ENCODE measurements at places on chromosomes 2 and 18.

- no peak for DNase-seq
These were observed 365.9 kb downstream of the CELF4 start for GRCh38 chr18:37199741-37200140.

- DNase-seq: no peak
These were observed 128.8 kb upstream of the MSH6 start for GRCh38 chr2:47653902-47654789.

GRCh38 chr2:133504566-133505505 is 63.4 kb downstream of the NCKAP5 start:
- no peak for DNase-seq

- DNase-seq: no peak
These were observed 69.7 kb upstream of the ALK start for GRCh38 chr2:29991086-29991485.

DNA sequence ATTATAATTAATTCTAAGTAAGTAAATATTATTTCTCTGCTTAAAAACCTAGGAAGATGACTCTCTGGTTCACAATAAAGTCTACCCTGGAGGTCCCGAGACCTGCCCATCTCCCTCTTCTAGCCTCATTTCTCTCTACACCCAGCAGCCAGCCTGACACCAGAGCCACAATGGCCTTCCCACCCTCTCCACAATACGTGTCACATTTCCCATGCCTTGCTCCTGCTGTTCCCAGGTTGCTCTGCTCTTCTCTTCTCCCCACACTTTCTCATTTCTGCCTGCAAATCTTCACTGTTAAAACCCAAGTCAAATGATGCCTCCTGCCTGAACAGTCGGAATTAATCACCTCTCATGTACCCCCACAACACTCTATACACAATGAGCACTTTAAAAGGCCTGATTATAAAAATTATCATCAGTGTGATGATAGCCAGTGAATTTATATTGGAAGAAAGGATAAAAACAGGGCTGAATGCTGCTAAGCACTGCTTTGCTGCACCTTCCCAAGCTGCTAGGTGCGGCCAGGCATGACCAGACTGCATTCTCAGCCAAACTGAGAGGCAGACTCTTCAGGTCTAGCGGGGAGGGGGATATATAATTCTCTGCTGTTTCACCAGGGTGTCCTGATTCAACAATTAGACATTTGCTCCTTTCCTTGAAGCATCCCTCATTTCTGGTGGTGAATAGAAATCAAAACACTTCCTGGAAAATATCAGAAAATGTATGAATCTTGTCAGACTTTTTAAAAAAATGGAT is 160.6 kb downstream of the DTNA start:
- DNase-seq: no peak

GRCh38 chr18:8548186-8548585 is 61.1 kb upstream of the RAB12 start:
- DNase-seq: no peak

- DNase-seq: peak; percentile 70
These were observed at the start of gene AMER3 for GRCh38 chr2:130755256-130756052. Gene AMER3 (plus strand): TSS chr2:130755540. CDS start chr2:130762073, 6,533 bp downstream.

DNA sequence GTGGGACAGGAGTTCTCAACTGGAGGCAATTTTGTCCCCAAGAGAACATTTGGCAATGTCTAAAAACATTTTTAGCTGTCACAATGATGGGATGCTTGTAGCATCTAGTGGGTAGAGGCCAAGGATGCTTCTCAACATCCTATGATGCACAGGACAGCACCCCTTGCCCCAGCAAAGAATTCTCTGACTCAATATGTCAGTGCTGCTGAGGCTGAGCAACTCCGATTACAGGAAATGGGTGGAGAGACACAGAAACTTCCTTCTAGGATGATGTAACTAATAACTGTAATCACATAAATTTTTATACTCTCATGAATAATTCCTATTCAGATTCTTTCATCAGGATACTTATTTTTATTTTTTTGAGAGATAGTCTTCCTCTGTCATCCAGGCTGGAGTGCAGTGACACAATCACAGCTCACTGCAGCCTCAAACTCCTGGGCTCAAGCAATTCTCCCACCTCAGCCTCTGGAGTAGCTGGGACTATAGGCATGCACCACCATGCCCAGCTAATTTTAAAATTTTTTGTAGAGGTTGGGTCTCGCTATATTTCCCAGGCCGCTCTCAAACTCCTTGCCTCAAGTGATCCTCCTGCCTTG is 120.3 kb upstream of the ACAA2 start:
- no peak for DNase-seq

- no peak for DNase-seq
These were observed 507.1 kb upstream of the TNP1 start for GRCh38 chr2:217366966-217367365.

GRCh38 chr2:189165656-189166380 is 13.7 kb downstream of the COL5A2 start:
- no peak for DNase-seq

GRCh38 chr2:46268196-46268595 is 29.0 kb upstream of the EPAS1 start:
- DNase-seq: no peak

- DNase-seq: no peak
These were observed 183.2 kb downstream of the ARHGAP15 start for GRCh38 chr2:143312441-143312840.

GRCh38 chr18:980586-980985 is 75.9 kb downstream of the ADCYAP1 start:
- DNase-seq: no peak

DNA sequence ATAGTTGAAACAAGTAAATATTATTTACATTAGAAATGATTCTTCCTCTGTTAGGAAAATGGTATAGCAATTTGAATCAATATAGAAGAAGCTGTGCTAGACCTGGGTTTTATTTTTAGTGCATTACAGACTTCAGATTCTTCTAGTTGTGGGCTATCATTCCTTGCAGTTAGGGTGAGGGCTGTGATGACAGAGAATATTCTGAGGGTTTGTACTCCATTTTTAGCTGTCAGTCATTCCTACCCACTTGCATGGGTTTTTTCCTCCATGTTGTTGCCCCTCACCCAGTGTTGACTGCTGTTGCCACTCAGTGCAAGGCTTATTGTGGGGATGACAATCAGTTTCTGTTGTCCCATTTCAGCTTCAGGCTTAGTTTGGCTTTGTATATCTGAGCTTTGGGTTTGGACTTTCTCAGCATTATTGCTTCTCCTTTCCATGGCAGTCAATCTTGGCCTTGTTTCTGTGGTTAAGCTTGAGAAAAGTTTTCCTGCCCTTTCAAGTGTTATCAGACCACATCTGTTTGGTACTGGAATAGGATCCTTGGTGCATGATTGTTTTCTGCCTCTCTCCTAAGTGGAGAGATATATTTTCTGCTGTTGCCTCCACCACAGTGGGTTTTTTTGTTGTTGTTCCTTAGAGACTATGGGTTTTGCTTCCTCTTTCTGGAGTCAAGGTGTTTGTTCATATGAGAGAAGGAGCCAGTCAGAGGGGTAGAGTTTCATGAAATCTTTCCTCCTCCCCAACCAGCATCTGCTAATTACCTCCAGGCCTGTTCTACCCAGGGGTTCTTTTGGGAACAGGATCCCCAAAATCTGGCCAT is 312.7 kb upstream of the CWC22 start:
- DNase-seq: no peak

- no peak for DNase-seq
These were observed 25.8 kb downstream of the PKP4 start for GRCh38 chr2:158482594-158482993.

GRCh38 chr2:85892216-85892944 is 3.6 kb upstream of the ST3GAL5 start:
- DNase-seq: no peak

- no peak for DNase-seq
These were observed 125.5 kb upstream of the SERTAD2 start for GRCh38 chr2:64779117-64779690.

DNA sequence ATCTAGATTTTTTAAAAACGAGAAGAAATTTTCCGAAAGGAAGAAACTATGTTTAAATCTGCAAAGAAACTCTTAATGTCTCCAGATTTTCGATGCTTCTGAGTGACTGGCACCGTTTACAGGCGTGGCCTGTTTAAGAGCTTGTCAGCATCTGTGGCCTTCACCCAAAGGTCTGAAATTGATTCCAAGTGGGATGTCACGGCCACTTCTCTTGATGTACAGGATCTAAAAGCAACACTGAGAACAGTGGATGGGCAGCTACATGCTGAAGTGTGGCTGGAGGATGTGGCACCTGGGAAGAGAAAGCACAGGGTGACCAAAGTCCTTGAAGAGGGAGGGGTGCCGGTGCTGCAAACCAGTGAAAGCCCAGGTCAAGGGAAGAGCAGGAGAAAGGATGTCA is 28.0 kb downstream of the EMILIN2 start:
- no peak for DNase-seq

GRCh38 chr2:215405722-215406581 is 29.9 kb downstream of the FN1 start:
- no peak for DNase-seq

- no peak for DNase-seq
These were observed 46.7 kb downstream of the LYPD6B start for GRCh38 chr2:149084924-149085795.

GRCh38 chr2:95375532-95376150 is 26.9 kb upstream of the FAHD2A start:
- DNase-seq: no peak

GRCh38 chr2:217206016-217206725 is 346.3 kb upstream of the TNP1 start:
- DNase-seq: no peak

- DNase-seq: peak; percentile 29
These were observed 323.9 kb downstream of the XIRP2 start for GRCh38 chr2:167212014-167212648.

DNA sequence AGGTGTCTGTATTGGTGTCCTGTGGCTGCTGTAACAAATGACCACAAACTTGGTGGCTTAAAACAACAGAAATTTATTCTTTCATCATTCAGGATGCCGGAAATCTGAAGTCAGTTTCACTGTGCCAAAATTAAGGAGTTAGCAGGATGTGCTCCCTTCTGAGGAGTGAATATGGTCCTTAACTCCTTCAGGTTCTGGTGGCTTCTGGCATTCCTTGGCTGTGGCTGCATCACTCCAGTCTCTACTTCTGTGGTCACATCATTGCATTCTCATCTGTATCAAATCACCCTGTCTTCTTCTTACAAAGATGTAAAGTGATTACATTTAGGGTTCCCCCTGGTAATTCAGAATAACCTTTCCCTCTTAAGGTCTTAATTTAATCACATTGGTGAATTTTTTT is 12.6 kb downstream of the GPD2 start:
- no peak for DNase-seq

- DNase-seq: no peak
These were observed 19.6 kb upstream of the SATB2 start for GRCh38 chr2:199477277-199477834.

DNA sequence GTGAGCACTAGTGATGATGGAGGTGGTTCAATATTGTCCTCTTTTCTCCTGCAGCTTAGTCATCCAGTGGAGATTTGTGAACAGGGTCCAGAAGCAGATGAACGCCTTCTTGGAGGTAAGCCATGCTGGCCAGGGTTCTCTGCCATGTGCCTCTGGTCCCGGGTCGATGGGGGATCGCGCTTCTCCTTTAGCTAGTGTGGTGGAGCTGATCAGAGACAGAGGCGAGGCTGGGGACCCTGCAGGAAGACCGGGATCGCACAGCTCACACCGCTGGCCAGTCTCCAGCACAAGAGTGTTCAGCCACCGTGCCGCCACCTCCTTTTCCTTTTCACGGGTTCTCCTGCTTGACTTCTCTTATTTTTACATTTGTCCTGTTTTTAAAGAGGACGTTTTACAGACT is 243.4 kb downstream of the ALPK2 start:
- DNase-seq: no peak

DNA sequence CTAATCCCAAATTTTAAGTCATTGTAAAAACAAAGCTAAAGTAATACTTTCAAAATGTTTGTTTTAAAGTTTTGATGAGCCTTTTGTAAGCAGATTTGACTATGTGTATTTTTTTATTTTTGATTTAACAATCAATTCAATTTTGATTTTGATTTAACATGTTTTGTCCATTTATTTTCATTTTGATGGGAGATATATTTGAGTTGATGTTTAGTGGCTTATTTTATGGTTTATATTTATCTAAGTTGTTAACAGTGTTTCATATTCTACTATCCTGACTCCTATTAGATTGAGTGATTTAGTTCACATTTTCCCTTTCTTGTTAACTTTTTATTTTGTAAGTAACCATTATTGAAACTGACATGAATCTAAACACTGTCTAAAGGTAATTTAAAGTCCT is 44.7 kb downstream of the TMEM18 start:
- DNase-seq: no peak

- no peak for DNase-seq
These were observed 126.2 kb downstream of the TRIB2 start for GRCh38 chr2:12842917-12843316.

- no peak for DNase-seq
These were observed 118.9 kb downstream of the TMEM182 start for GRCh38 chr2:102880731-102881130.

DNA sequence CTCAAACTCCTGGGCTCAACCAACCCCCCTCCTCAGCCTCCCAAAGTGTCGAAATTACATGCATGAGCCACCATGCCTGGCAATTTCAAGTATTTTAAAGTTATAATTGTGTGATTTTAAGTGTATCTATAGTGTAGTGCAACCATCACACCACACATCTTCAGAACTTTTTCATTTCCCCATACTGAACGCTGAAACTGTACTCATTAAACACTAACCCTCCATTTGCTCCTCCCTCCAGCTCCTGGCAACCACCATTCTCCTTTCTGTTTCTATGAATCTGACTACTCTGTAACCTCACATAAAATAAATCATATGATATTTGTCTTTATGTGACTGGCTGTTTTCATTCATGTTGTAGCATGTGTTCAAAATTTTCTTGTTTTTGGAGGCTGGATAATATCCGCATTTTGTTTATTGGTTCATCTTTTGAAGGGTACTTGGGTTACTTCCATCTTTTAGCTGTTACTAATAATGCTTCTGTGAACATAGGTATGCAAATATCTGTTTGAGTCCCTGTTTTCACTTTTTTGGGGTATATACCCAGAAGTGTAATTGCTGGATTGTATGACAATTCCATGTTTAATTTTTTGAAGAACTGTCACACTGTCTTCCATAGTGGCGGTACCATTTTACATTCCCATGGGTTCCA is 188.2 kb downstream of the PLCL1 start:
- no peak for DNase-seq

DNA sequence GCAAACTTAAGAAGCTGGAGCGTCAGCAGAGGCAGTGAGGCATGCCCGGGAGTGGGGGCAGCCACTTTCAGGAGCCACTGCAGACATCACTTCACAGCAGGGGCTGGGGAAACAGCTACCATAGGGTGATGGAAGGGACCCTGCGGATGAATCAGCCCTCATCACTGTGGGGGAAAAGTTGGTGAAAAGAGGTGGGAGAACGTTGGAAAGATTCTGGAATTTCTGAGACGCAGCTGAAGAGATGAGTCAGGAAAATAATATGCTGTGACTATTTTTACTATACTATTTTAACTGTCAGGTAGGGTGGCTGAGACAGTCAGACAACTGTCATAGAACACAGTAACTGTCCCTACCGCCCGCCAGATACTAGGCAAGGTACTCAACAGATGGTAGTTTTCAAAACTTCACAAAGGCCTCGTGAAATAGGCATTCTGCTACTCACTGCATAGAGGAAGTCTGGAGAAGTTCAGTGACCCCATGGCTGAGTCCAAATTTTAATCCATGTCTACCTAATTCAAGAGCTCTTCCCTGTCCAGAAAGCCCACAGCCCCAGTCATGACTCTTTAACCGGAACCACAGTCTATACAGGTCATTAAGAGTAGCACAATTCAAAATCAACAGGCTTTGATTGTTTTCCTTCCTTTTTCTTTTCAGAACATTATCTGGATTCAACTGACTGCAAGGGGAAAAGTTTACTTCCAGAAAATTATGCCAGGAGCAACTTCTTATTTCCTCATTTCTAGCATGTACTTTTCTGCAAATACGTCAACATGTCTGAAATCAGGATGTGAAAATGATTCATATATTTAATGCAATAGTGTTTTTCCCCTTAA is 39.3 kb upstream of the EPB41L3 start:
- DNase-seq: no peak
